SJSA1 (cell line): ENCODE measurements at places on chromosomes 2 and 18. TPM values are rescaled to one million over a fixed set of nuclear protein-coding genes. Genes with fewer than 3 reads are reported as not detected.

Gene SCN2A
- 0.05 TPM in 1 of 2 replicates, not detected in the other for total RNA-seq

Gene DAW1
- total RNA-seq: 0.16 TPM in 2 replicates

Gene PROKR1
- total RNA-seq: 0.03 TPM in 1 of 2 replicates, not detected in the other

Gene ARHGEF33
- not detected in 2 replicates for total RNA-seq

- DNase-seq: no peak
Measured at GRCh38 chr18:33720133-33720532, 142.1 kb downstream of the ASXL3 start.

DNA sequence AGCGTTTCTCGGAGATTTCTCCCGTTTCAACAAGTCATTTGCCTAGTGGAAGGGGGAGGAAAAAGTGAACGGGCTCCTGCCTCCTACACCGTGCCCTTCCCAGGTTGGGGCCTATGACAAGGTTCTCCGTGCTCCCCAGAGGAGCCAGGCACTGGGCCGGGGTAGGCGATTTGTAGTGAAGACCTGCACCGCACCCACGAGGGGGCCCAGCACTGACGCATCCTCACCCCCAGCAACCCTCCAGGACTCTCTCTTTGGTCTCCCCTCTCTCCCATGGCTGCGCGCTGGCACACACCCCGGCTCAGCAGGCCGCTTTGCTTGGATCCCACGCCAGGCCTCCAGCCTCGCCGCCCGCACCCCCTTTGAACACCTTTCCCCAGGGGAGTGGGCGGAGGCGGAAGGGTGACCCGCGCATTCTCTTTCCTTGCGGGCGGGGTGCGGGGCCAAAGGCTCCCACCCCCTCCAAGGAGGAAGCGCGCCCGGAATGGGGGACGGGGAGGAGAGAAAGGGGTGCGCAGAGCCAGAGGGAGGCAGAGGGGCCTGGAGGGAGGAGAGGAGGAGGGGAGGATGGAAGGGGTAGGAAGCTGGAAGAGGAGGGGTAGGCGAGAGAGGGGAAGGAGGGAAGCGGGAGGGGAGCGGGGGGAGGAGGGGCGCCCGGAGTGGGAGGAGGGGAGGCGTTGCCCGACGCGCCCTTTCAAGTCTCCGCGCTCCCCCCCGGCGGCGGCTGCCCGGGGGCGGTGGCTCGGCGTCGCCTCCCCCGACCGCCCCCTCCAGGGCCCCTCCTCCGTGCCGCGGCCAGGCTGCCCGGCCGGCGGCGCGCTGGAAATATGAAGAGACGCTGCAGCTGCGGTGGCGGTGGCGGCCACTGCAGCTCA, at the start of gene APCDD1:
Gene APCDD1 (plus strand): TSS at position 830 of the 875 bp plus-strand sequence. CDS start 347 bp downstream, outside the sequence.
- DNase-seq: no peak

DNA sequence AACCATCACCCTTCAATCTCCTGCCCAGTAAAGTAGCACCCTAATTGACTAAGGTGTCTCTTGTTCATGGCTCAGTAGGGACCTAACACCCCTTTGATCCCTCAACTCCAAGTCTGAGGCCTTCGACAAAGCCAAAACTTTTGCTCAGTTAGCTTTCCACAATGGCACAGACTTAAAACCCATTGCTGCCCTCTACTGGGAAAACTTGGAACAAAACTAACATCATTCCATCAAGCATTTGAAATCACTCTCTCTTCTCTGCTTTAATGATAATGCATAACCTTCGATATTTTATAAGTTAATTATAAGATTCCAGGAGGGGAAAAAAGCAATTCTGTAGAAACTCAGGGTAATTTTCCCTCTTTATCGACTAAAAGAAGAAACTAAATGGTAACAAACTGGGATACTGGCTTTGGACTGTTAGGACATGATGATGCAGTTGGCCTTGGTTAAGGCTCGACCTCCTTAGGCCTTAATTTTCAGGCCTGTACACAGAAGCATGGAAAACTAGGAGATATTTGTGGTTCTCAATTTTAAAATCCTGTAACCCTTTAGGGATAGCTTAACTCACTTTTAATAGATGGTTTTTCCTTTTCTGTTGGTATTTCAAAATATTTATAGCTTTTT, 127.8 kb downstream of the STK39 start:
- peak; percentile 40 for DNase-seq

GRCh38 chr2:130936451-130936850, 99.7 kb downstream of the ARHGEF4 start:
- no peak for DNase-seq

- no peak for DNase-seq
Measured at GRCh38 chr2:35301369-35301768, 1054.2 kb upstream of the CRIM1 start.

GRCh38 chr18:3610813-3611212, 160.8 kb downstream of the TGIF1 start:
- no peak for DNase-seq

- no peak for DNase-seq
Measured at GRCh38 chr2:74493546-74493945, 5.9 kb downstream of the LBX2 start.

DNA sequence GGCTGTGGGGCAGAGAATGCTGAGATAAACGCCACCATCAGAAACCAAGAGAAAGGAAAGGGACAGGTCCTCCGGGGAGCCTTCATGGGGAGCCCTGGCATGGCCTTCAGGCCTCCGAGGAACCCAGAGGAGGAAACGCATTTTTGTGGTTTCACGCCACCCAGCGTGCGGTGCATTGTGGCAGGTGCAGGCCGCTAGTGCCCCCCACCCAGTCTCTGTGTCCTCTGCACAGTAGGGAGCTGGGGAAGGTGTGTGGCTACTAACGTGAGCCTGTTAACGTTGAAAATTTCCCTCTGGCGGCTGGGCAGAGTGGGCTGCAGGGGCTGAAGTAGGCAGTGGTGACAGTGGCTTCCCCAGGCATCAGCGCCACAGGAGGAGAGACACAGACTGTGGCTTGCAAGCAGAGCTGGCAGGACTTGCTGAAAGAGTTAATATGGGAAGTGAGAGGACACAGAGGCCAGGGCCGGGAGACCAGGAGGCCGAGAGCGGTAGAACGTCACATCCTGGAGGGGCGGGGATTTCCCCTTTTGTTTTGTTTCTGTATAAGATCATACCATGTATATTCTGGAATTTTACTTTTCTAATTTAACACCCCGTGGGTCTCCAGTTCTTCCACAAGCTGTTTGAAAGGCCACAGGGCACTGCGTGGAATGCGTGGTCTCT, 166.9 kb downstream of the GBX2 start:
- no peak for DNase-seq
